GM23248 (cell line): ENCODE measurements at places on chromosomes 5 and 9. TPM values are rescaled to one million over a fixed set of nuclear protein-coding genes. Genes with fewer than 3 reads are reported as not detected.
A peak's percentile ranks its signal among the peaks of the same experiment; 100 is the strongest.

The ANKRD18A gene
- not detected in 2 replicates for polyA plus RNA-seq

The ORM2 gene
- not detected in 2 replicates for polyA plus RNA-seq

The NME5 gene
- polyA plus RNA-seq: not detected in 2 replicates

The HAVCR1 gene
- not detected in 2 replicates for polyA plus RNA-seq

The SLC4A9 gene
- polyA plus RNA-seq: not detected in 2 replicates

The SPINK4 gene
- not detected in 2 replicates for polyA plus RNA-seq

The GBGT1 gene
- polyA plus RNA-seq: 0.95 and 1.3 TPM in 2 replicates

- H3K4me3 ChIP-seq: peak overlapping the region; percentile 31
- H3K27ac ChIP-seq: peak overlapping the region; percentile 90
- H3K4me1 ChIP-seq: peaks cover 54% of the 10 kb centered on the region
- peaks cover 41% of the 10 kb centered on the region for H3K36me3 ChIP-seq
- DNase-seq: peak; percentile 70
- H3K27me3 ChIP-seq: no peaks in the 10 kb centered on the region
Measured at GRCh38 chr9:18542837-18543405, 69.0 kb downstream of the ADAMTSL1 start.

- H3K27ac ChIP-seq: no peak overlapping the region
- DNase-seq: no peak
- no peaks in the 10 kb centered on the region for H3K27me3 ChIP-seq
- H3K4me1 ChIP-seq: no peaks in the 10 kb centered on the region
- H3K36me3 ChIP-seq: no peaks in the 10 kb centered on the region; the same call in 1 of the 2 replicates
Measured at GRCh38 chr5:139167952-139168720, 30.0 kb downstream of the SIL1 start.

GRCh38 chr9:83299094-83299493, 236.2 kb upstream of the RASEF start:
- H3K27me3 ChIP-seq: 0 out of 2 replicates have a peak, but pooled peaks cover 4% of the 10 kb centered on the region
- H3K36me3 ChIP-seq: no peaks in the 10 kb centered on the region
- DNase-seq: no peak
- peak overlapping the region; percentile 36 for H3K27ac ChIP-seq

DNA sequence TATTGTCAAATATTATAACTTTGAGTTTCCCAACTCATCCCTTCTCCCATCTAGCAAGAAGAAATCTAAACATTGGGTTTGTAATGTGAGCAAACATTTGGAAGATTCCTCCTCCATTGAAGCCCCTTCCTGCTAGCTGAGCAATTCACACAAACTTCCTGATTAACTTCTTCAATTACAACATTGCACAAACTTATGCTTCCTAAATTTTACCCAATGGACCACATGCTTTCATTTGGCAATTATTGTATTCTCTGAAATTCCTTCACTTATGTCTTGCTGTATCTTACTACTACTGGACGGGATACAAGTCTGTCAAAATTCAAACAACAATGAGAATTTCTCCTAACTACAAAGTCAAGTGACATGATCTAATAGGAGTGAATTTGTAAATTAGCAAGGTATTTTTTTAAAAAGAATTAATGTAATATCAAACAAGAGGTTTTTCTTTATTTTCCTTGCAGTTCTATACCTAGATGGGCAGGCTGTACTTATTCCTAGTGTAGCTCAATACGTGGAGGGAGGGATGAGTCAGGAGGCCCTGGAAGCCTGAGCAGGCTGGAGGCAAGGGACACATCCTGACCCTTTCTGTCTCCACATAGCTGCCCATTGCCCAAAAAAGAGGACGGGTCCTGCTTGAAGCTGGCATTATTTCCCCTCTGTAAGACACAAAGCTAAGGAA, 11.8 kb upstream of the IFNW1 start:
- H3K27me3 ChIP-seq: no peaks in the 10 kb centered on the region
- DNase-seq: peak; percentile 39
- no peak overlapping the region for H3K4me3 ChIP-seq
- no peaks in the 10 kb centered on the region for H3K4me1 ChIP-seq
- H3K27ac ChIP-seq: no peak overlapping the region

- H3K4me3 ChIP-seq: no peak overlapping the region
- H3K27me3 ChIP-seq: no peaks in the 10 kb centered on the region
- H3K36me3 ChIP-seq: no peaks in the 10 kb centered on the region; the same call in 1 of the 2 replicates
Measured at GRCh38 chr9:133113949-133114885, 6.8 kb downstream of the RALGDS start.

DNA sequence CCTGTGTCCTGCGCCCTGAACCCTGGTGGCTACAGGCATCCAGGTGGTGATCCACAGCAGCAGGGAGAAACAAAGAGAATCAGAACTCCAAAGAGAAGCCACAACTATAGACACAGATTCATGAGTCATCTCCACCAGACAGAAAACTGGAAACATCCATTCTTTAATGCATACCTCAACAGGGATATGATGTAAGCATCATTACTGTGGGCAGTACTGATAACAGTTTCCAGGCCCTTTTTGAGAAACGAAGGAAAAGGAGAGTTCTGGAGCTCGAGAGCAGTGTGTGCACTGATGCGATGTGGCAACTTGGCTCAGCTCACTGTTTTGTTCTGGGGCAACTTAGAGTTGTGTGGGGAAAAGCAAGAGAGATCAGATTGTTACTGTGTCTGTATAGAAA, 215.6 kb upstream of the ADAMTS16 start:
- no peaks in the 10 kb centered on the region for H3K36me3 ChIP-seq
- peak; percentile 36 for DNase-seq
- no peaks in the 10 kb centered on the region for H3K4me1 ChIP-seq
- H3K27me3 ChIP-seq: peaks cover 2% of the 10 kb centered on the region; the same call in 1 of the 2 replicates

DNA sequence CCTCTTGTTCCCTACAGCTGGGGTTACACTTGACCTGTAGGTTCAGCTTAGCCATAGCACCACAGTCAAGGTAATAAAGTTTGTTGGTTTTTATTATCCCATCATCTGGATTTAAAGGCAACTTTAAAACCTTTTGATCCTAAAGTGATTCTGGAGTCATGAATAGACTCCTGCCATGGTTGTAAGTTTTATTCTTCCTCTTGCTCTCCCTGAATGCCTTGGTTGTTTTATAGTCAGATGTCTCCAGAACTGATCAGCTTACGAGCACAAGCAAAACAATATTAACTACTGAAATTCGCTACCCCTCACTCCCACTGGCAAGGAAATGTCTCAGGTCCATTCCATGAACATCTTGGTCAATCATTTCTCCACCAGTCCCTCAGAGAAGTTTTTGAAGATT, 1328.6 kb downstream of the PTPRD start:
- no peak overlapping the region for H3K4me3 ChIP-seq
- no peak overlapping the region for H3K27ac ChIP-seq
- no peaks in the 10 kb centered on the region for H3K27me3 ChIP-seq
- H3K36me3 ChIP-seq: no peaks in the 10 kb centered on the region
- H3K4me1 ChIP-seq: no peaks in the 10 kb centered on the region
- DNase-seq: no peak

DNA sequence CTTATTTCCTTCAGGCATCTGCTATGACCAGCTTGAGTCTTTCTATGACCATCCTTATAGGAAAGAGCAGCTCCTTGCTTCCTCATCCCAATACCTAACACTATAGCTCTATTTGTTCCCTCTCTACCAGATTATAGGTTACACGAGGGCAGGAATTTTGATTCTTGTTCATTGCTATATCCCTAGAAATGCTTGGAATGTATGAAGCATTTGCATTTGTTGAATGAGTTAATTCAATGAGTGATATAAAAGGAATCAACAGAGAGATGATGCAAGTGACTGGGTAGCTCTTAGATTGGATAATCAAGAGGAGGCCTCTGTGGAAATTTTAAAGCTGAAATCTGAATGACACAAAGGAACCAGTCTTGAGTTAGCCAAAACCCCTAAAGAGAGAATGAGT, 13.9 kb downstream of the ZCCHC9 start:
- peak overlapping the region; percentile 46 for H3K27ac ChIP-seq
- no peak overlapping the region for H3K4me3 ChIP-seq
- H3K27me3 ChIP-seq: no peaks in the 10 kb centered on the region
- H3K36me3 ChIP-seq: peaks cover 36% of the 10 kb centered on the region

DNA sequence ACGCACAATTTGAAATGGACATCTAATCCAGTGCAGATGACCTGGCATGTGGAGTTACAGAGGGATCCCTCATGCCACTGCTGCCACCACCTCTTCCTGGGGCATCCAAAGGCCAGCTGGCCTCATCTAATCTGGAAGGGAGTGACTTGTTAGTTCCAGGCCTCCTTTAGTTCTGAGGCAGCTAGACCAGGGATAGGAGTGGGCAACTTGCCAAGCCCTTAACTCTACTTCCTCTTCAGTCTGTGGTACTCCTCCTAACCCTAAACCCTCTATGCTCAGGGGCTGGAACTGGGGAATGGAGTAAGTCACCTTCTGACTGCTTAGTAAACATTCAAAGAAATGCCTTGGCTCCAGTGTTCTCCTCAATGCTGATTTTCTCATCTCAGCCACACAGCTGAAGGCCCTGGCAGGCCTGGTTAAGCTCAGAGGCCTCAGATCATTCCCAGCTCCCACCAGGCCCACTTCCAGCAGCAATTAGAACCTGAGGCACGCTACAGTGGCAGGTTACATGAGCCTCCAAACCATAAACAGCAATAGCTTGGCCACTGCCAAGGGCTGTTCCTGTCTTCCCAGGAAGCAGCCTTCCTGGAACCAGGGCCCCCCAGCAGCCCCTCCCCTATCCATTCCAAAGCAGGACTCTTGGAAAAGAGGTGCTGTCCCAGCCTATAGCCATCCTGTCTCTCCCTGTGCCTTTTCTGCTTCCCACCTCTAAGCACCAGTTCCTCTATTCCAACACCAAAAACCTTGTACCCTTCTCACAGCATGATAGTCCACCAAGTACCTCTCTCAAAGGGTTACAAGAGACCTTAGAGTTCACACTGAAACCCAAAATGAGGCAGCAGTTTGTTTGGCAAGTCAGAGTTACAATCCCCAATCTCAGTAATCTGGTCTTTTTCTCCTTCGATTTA, 2.0 kb downstream of the EIF4EBP3 start:
- no peak overlapping the region for H3K4me3 ChIP-seq
- no peaks in the 10 kb centered on the region for H3K27me3 ChIP-seq
- peaks cover 27% of the 10 kb centered on the region for H3K4me1 ChIP-seq
- peak overlapping the region; percentile 95 for H3K27ac ChIP-seq
- DNase-seq: peak; percentile 54

DNA sequence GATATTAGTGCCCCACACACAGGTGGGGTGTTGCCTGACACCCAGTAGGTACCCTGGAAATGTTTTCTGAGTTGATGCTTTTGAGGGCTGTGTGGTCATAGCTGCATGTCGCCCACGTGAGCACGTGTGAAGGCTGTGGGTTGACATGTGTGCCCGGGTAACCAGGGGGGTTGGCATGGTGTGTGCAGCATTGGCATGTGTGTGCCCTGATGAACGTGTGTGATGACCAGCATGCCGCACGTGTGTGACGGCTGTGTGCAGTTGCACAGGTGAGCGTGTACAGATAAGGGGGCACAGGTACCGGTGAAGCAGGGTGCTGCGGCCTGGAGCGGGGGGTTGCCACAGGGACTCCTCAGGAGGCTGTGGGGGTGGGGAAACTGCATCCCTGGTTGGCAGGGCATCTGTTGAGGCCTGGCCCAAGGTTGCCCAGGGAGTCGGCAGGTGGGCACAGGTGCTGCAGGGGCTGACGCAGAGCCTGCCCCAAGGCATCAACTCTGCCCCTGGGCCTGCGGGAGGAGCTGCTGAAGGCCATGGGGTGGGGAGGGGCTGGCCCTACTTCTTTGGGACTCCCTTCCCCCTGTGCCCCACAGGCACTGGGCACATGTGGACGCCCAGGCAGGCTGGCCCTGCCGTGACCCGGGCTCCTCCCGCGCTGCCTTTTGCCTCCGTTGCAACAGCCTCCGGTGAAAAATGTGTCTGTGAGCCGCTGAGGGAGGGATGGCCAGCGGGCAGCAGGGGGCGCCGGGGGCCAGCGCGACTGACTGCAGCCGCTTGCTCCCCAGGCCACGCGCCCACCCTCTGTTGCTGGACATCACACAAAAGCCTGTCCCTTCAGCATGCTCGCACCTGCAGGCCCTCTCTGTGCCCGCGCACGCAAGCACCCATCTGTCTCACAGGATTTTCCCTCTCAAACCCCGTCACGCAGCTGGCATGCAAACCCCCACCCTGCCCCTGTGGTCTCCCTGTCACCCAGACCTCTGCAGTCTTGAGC, 2.2 kb downstream of the UNC5A start:
- DNase-seq: peak; percentile 58
- H3K27ac ChIP-seq: no peak overlapping the region
- no peak overlapping the region for H3K4me3 ChIP-seq
- no peaks in the 10 kb centered on the region for H3K36me3 ChIP-seq

DNA sequence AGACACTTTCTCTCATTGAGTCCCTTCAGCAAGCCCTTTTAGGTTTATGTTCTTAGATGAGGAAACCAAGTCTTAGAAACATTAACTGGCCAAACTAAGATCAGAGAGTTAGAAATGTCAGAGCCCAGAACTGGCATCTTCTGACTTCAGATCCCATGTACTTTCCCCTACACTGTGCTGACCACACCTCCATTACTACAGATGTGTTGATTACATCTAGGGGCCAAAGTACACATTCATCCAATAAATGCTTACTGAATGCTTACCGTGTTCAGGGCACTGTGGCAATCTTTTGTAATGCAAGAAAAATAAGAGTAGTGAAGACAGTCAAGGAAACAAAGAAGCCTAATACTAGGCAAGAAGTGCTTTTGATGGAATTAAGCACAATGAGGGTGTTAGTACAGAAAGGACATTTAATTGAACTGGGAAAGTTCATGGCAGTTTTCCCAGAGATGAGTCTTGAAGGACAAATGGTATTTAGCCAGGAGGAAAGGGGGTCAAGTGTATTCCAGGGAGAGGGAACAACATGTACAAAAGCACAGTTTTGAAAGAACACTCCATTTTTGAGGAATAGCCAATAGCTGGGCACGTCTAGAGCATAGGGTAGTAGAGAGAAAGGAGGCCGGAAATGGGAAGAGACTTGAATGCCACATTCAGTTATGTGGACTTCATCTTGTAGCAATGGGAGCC, 89.7 kb upstream of the CDKN2B start:
- no peak overlapping the region for H3K4me3 ChIP-seq
- no peaks in the 10 kb centered on the region for H3K27me3 ChIP-seq
- H3K27ac ChIP-seq: no peak overlapping the region
- no peak for DNase-seq
- H3K36me3 ChIP-seq: no peaks in the 10 kb centered on the region

DNA sequence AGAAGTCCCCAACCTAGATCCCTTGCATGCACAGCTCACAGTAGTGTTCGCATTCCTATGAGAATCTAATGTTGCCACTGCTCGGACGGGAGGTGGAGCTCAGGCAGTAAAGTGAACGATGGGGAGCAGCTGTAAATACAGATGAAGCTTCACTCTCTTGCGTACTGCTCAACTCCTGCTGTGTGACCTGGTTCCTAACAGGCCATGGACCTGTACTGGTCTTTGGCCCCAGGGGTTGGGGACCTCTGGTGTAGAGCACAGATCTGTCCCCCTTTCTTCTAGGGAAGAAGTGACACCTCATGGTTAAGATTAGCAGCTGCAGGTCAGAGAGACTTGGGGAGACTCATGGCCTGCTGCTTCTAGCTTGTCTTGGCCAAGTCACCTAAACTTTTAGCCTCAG, 7.1 kb downstream of the ARHGEF28 start:
- H3K36me3 ChIP-seq: no peaks in the 10 kb centered on the region
- peaks cover 6% of the 10 kb centered on the region for H3K4me1 ChIP-seq
- DNase-seq: no peak
- no peaks in the 10 kb centered on the region for H3K27me3 ChIP-seq

- peaks cover 35% of the 10 kb centered on the region for H3K27me3 ChIP-seq
- no peak overlapping the region for H3K27ac ChIP-seq
- H3K4me1 ChIP-seq: no peaks in the 10 kb centered on the region
- no peaks in the 10 kb centered on the region for H3K36me3 ChIP-seq
Measured at GRCh38 chr5:7941692-7942091, 72.7 kb downstream of the MTRR start.

- no peak overlapping the region for H3K4me3 ChIP-seq
- no peaks in the 10 kb centered on the region for H3K36me3 ChIP-seq
- peak; percentile 42 for DNase-seq
- peaks cover 76% of the 10 kb centered on the region for H3K4me1 ChIP-seq
- no peaks in the 10 kb centered on the region for H3K27me3 ChIP-seq
Measured at GRCh38 chr5:73823508-73823925, 197.5 kb downstream of the ARHGEF28 start.
